ENCODE measurements at places on chromosomes 7 and 10. TPM values are rescaled to one million over a fixed set of nuclear protein-coding genes. Genes with fewer than 3 reads are reported as not detected.

DNA sequence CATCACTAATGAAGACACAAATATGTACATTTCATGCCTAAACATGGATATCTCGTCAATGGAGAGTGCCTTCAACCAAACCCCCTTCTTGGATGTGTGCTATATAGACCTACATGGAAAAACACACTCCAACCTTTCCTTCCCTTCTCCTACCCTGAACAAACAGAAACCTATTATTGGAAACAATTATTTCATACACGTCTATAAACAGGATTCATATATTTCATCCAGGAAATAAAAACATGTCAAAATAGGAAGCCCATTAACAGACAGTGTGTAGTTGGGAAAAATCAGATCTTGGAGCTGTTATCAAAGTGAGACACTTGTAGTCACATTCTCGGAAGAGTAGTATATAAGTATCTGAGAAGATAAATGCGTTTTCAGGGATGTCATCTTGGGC is 81.1 kb downstream of the NRP1 start:
- H3K27ac ChIP-seq = peak overlapping the region; percentile 50
- H3K4me1 ChIP-seq = peaks cover 57% of the 10 kb centered on the region
- no peaks in the 10 kb centered on the region for H3K27me3 ChIP-seq
- no peak overlapping the region for H3K4me3 ChIP-seq
- peaks cover 75% of the 10 kb centered on the region for H3K36me3 ChIP-seq

Gene SLC26A3
- total RNA-seq = not detected

GRCh38 chr7:157873181-157873580 is 536.4 kb downstream of the DNAJB6 start:
- no peak overlapping the region for H3K27ac ChIP-seq
- no peaks in the 10 kb centered on the region for H3K4me1 ChIP-seq
- no peak overlapping the region for H3K4me3 ChIP-seq
- no peaks in the 10 kb centered on the region for H3K27me3 ChIP-seq
- no peak for DNase-seq
- no peaks in the 10 kb centered on the region for H3K36me3 ChIP-seq

DNA sequence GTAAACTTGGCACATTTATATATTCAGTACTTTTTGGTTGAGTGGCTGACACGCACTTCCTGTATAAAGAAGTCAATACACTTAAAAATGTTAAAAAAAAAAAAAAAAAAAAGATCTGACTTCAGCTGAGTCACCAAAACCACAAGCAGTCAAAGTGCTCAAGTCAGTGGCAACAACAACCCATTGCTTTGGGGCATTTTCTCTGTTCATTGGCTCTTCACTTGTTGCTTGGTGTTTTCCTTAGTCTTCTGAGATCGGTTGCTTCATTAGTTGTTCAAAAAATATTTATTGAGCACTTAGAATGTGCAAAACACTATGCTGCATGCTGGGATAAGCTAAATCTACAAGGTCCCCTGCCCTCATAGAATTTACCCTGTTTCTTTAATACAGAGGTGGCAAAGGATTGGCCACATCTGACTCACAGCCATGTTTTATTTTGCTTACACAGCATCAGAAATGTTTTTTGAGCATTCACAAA is 63.7 kb downstream of the ZNRF2 start:
- peaks cover 15% of the 10 kb centered on the region for H3K4me1 ChIP-seq
- peak; percentile 65 for DNase-seq
- no peak overlapping the region for H3K4me3 ChIP-seq
- no peaks in the 10 kb centered on the region for H3K27me3 ChIP-seq
- no peaks in the 10 kb centered on the region for H3K36me3 ChIP-seq

- H3K27ac ChIP-seq = no peak overlapping the region
- no peak overlapping the region for H3K4me3 ChIP-seq
- no peaks in the 10 kb centered on the region for H3K27me3 ChIP-seq
- DNase-seq = no peak
Measured at GRCh38 chr7:25621993-25622392, 393.7 kb upstream of the NPVF start.

DNA sequence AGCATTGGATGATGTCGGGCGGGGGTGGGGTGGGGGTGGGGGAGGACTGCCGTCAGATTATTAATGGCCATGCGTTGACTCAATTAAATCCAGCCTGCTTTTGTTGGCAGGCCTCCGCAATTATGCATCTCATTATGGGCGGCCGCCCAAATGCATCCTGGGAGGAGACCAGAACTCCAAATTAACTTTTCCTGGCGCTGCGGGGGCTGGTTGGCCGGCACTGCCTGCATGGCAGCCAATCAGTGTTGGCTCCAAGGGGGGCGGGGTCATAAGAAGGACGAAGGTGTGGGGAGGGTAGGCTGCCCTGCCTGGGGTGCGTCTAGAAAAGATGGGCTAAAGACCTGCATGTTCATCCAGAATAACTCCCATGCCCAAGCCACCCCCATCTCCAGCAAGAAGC is 83.9 kb upstream of the PAX2 start:
- no peak overlapping the region for H3K4me3 ChIP-seq
- no peaks in the 10 kb centered on the region for H3K4me1 ChIP-seq
- no peak overlapping the region for H3K27ac ChIP-seq
- no peak for DNase-seq

Gene CPA4
- 14.7 TPM for total RNA-seq

Gene AMZ1
- total RNA-seq = not detected

Gene ABCC2
- total RNA-seq = 0.47 TPM

GRCh38 chr7:44348851-44349781 is 23.7 kb upstream of the CAMK2B start:
- H3K27ac ChIP-seq = no peak overlapping the region
- no peak overlapping the region for H3K4me3 ChIP-seq
- no peaks in the 10 kb centered on the region for H3K4me1 ChIP-seq
- DNase-seq = no peak
- H3K27me3 ChIP-seq = no peaks in the 10 kb centered on the region

GRCh38 chr7:139739863-139740597 is 37.8 kb downstream of the HIPK2 start:
- peaks cover 14% of the 10 kb centered on the region for H3K36me3 ChIP-seq
- no peaks in the 10 kb centered on the region for H3K27me3 ChIP-seq
- no peak overlapping the region for H3K4me3 ChIP-seq
- H3K27ac ChIP-seq = no peak overlapping the region
- H3K4me1 ChIP-seq = peaks cover 42% of the 10 kb centered on the region

DNA sequence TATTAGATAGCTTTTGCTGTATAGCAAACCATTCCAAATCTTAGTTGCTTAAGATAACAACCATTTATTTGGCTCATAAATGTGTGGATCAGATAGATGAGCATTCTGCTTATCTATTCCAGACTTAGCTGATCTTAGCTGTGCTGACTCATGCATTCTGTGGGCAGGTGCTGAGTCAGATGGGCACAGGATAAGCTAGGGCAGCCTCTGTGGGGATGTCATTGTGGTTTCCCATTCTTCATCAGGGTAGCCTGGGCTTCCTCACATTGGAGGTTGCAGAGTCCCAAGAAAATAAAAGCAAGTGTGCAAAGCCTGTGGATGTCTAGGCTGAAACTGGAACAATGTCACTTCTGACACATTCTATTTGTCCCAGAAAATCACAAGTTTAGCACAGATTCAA is 917.0 kb downstream of the TYW1 start:
- H3K4me3 ChIP-seq = no peak overlapping the region
- H3K36me3 ChIP-seq = no peaks in the 10 kb centered on the region
- H3K27ac ChIP-seq = no peak overlapping the region
- H3K27me3 ChIP-seq = no peaks in the 10 kb centered on the region

DNA sequence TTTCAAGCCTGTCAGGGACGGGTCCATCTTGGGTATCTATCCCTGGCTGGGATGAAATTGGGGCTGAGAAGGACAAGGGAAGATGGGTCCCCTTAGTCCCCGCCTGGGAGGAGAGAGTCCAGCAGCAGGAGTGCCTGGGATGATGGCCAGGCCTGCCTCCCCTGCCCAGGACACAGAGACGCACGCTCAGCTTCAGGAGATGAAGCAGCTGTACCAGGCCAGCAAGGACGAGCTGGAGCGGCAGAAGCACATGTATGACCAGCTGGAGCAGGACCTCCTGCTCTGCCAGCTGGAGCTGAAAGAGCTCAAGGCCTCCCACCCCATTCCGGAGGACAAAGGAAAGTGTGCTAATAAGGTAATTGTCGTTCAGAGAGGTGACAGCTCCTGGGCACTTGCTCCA is 15.4 kb downstream of the CCDC136 start:
- H3K4me1 ChIP-seq = no peaks in the 10 kb centered on the region
- no peak overlapping the region for H3K4me3 ChIP-seq
- DNase-seq = no peak
- H3K36me3 ChIP-seq = peaks cover 3% of the 10 kb centered on the region

Gene TDRD1
- total RNA-seq = not detected

- no peak overlapping the region for H3K4me3 ChIP-seq
- peaks cover 23% of the 10 kb centered on the region for H3K4me1 ChIP-seq
- H3K27me3 ChIP-seq = no peaks in the 10 kb centered on the region
- H3K27ac ChIP-seq = no peak overlapping the region
- H3K36me3 ChIP-seq = peaks cover 62% of the 10 kb centered on the region
Measured at GRCh38 chr7:76356115-76356514, 2.7 kb downstream of the YWHAG start.

Gene SLC39A12
- total RNA-seq = not detected

GRCh38 chr7:135170274-135170997 is at the start of gene CYREN:
TSS of gene CYREN (minus strand) at chr7:135170707. CDS start at chr7:135168922, 1,785 bp downstream.
- H3K27me3 ChIP-seq = no peaks in the 10 kb centered on the region
- H3K36me3 ChIP-seq = peaks cover 45% of the 10 kb centered on the region
- H3K4me3 ChIP-seq = peak within 1 kb of the TSS; percentile 85
- H3K4me1 ChIP-seq = peaks cover 16% of the 10 kb centered on the region

DNA sequence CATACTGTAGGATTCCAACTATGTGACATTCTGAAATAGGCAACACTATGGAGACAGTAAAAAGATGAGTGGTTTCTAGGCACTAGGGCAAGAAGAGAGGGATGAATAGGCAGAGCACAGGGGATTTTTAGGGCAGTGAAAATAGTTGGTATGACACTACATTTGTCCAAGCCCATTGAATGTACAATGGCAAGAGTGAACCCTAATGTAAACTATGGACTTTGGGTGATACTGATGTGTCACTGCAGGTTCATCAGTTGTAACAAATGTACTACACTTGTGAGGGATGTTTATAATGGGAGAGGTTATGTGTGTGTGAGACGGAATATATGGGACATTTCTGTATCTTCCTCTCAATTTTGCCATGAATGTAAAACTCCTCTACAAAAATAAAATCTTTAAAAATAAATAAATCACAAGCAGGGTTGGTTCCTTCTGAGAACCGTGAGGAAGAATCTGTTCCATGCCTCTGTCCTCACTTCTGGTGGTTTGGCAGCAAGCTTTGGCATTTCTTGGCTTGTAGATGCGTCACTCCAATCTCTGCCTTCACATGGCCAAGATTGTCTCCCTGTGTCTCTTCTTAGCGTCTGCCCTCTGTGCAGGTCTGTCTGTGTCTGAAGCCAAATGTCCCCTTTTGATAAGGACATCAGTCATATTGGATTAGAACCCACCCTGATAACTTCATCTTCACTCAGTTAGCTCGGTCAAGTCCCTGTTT is 83.1 kb upstream of the AGBL3 start:
- H3K36me3 ChIP-seq = peaks cover 46% of the 10 kb centered on the region
- H3K4me1 ChIP-seq = peaks cover 49% of the 10 kb centered on the region
- DNase-seq = no peak
- no peaks in the 10 kb centered on the region for H3K27me3 ChIP-seq

Gene EEPD1
- total RNA-seq = 27.6 TPM
